PC-3 (cell line): ENCODE measurements at places on chromosomes 5 and 9.

DNA sequence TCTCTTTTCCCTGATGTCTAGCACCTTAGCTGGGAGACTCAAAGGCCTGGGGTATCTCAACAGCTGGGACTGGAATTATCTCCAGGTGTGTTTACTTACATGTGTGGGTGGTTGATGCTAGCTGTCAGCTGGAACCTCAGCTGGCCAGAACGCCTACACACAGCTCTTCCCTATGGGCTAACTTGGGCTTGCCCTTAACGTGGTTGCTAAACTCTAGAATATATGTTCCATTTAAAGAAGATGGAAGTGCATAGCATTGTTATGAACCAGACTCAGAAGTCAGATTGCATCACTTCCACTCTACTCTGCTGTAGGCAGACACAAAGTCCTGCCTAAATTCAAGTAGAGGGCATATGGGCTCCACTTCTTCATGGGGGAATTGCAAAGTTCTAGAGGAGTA, 29.3 kb downstream of the SGCD start:
- no peak for DNase-seq
- no peak overlapping the region for H3K4me3 ChIP-seq
- no peaks in the 10 kb centered on the region for H3K4me1 ChIP-seq
- no peaks in the 10 kb centered on the region for H3K27me3 ChIP-seq
- no peaks in the 10 kb centered on the region for H3K36me3 ChIP-seq
- H3K27ac ChIP-seq: no peak overlapping the region

GRCh38 chr5:42467981-42468524, 44.8 kb downstream of the GHR start:
- DNase-seq: no peak
- no peaks in the 10 kb centered on the region for H3K27me3 ChIP-seq
- H3K4me1 ChIP-seq: no peaks in the 10 kb centered on the region
- no peak overlapping the region for H3K4me3 ChIP-seq

DNA sequence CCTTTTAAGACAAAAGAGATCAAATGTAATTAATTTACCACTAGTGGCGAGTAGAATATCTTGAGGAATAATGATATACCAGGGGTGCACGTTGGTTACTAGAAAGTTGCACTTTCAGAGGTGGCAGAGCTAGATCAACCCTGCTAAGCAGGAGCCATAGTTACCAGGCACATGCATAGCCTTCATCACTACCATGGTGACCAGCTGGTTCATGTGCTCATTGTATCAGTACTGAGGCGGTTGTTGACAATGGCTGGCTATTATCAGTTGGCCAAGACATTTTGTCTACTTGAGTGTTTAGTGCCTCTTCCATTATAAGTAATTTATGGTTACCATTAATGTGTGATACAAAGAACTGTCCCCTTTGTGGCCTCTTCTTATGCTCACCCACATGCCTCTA, 201.2 kb downstream of the FGF10 start:
- no peaks in the 10 kb centered on the region for H3K27me3 ChIP-seq
- no peak overlapping the region for H3K27ac ChIP-seq
- no peaks in the 10 kb centered on the region for H3K36me3 ChIP-seq

GRCh38 chr5:159510282-159510681, 180.0 kb upstream of the IL12B start:
- H3K27me3 ChIP-seq: no peaks in the 10 kb centered on the region
- peak overlapping the region; percentile 57 for H3K27ac ChIP-seq
- peak; percentile 83 for DNase-seq
- H3K36me3 ChIP-seq: no peaks in the 10 kb centered on the region
- H3K4me1 ChIP-seq: peaks cover 47% of the 10 kb centered on the region
- H3K4me3 ChIP-seq: no peak overlapping the region

DNA sequence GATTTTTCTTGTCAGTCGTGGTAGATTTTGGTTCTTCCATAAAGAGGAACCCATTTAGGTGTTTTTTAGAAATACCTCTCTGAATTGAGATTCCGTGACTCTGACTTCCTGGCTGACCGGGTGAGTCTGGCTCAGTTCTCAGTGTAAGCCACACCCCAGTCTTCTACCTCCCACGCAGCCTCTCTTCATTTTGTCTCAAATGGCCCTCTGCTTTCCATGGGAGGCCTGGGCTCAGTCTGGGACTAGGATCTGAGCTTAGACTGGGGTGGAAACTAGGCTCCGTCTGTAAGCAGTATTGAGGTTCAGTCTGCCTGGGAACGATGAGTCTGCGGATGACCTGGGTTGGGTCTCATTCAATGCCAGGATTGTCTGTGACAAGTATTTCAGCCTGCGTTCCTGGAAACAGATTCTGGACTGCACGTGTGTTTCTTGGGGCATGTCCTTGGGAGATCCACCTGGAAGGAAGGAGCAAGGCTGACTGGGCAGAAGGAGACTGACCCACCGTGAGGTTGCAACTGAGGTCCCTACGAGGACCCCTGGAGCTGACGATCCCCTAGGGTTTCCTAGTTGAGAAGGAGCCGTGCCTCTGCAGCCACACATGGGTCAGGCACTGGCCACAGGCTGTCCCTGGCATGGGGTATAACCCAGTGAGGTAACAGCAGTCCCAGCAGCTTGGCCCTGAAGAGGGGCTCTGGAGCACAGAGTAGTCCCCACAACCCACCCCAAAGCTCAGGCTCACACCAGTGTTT, 12.4 kb upstream of the CRB2 start:
- no peaks in the 10 kb centered on the region for H3K27me3 ChIP-seq
- H3K27ac ChIP-seq: no peak overlapping the region
- H3K36me3 ChIP-seq: no peaks in the 10 kb centered on the region
- H3K4me3 ChIP-seq: no peak overlapping the region

DNA sequence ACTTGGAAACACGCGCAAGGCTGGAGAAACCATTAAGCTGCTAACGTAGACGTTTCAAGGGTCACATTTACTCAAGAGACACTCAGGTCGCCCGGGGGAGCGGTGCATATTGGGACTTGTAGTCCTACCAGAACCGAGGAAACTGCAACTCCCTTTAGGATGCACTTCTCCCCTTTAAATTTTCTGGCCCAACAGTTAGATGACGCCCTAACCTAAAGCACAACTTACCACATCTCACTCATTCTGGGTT, 384 bp upstream of the DMXL1 start:
- peaks cover 11% of the 10 kb centered on the region for H3K4me1 ChIP-seq
- H3K27me3 ChIP-seq: no peaks in the 10 kb centered on the region
- peak overlapping the region; percentile 77 for H3K27ac ChIP-seq
- H3K36me3 ChIP-seq: no peaks in the 10 kb centered on the region
- peak overlapping the region; percentile 98 for H3K4me3 ChIP-seq

DNA sequence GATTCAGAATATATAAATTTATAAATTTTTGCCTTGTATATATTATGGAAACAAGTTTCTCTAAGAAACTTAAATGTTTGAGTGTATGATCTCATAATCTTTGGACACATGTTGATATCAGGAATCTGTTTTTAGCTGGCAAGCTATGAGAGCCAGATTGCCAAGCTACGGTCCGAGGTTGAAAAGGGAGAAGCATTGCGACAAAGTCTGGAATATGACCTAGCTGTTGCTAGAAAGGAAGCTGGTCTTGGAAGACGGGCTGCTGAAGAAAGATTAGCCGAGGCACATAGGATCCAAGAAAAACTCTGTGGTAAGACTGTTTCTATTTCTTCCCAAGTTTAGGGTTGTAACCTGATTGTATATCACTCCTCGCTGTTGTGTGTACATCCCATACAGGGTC, 25.9 kb downstream of the CCDC171 start:
- H3K36me3 ChIP-seq: no peaks in the 10 kb centered on the region
- no peak for DNase-seq
- H3K4me3 ChIP-seq: no peak overlapping the region
- no peaks in the 10 kb centered on the region for H3K4me1 ChIP-seq

DNA sequence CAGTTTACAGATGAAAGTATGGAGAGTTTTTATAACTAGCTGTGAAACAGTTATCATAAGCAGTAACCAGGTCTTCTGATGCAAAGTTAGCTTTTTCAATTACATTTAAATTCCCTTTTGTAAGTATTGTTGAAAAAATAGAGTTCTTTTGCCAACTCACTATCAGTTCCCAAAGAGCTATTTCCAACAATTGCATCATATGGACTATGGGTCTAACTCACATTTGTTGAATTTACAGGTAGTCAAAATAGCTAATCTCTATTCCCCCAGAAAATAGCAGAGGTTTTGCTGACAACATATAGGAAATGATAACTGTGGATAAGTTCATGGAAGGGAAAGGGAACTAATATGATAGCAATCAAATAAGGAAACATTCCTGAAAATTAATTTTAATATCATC, 1.4 kb downstream of the SPINK1 start:
- H3K27ac ChIP-seq: no peak overlapping the region
- no peak overlapping the region for H3K4me3 ChIP-seq
- H3K27me3 ChIP-seq: no peaks in the 10 kb centered on the region
- no peaks in the 10 kb centered on the region for H3K36me3 ChIP-seq

DNA sequence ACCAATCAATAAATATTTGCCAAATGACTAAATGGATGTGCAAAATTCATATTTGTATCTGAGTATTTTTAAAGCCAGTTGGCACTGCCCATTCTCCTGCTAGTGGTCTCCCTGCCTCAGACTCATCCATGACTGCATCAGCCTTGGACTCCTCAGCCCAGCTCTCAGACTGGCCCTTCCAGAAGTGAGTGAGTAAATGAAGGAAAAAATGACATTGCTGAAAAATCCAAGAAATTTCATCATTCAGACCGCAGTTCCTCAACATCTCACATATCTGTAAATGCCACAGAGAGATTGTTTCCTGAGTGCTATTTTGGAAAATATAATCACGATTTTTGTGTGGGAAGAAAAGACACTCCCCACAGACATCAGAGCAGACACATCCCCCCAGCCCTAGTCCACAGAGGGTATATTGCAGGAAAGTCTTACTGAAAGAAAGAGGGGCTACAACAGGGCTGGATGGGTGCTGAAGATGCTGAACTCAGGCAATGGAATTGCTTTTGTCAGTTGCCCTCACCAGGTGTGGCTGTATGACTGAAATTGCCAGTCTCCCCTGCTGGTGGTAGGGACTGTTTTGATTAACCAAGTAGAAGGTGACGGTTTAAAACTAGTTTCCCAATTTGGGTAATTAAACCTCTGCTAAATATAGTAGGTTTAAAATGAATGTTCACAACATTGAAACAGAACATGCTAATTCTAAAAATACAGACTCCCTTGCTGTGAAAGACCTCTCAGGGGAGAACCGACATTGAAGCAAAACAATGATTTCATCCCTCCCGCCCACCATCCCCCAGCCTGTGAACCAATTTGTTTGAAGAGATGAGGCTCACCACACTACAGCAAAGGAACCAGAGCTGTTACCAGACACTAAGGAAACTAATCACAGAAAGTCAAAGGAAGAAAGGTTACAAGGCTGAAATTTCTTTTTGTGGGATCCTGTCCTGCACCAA, 158.8 kb downstream of the DEPDC1B start:
- H3K27me3 ChIP-seq: peaks cover 13% of the 10 kb centered on the region
- no peak overlapping the region for H3K4me3 ChIP-seq
- no peak for DNase-seq
- no peak overlapping the region for H3K27ac ChIP-seq

DNA sequence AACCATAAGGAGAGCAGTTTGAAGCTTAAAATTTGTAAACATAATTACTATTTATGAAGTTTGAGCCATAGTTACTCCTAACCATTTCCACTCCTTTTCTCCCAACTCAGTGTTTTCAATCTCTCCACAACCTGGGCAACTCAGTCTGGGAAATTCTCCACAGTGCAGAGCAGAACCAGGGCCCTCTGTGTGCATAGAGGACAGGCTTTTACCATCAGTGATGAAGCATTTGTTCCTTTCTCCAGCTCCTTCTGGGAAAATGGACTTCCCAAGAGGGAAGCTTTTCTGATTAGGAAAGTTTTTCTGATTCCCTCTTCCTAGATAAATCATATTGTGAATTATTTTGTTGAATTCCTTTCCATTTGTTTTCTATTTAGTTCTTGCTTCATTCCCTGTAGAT, 132.3 kb upstream of the MPDZ start:
- H3K27ac ChIP-seq: no peak overlapping the region
- no peak overlapping the region for H3K4me3 ChIP-seq
- no peaks in the 10 kb centered on the region; the same call in 1 of the 2 replicates for H3K4me1 ChIP-seq
- no peaks in the 10 kb centered on the region for H3K36me3 ChIP-seq

GRCh38 chr9:124291801-124292396, 34.1 kb downstream of the NEK6 start:
- no peak for DNase-seq
- no peaks in the 10 kb centered on the region for H3K27me3 ChIP-seq
- no peak overlapping the region for H3K4me3 ChIP-seq
- no peak overlapping the region for H3K27ac ChIP-seq

DNA sequence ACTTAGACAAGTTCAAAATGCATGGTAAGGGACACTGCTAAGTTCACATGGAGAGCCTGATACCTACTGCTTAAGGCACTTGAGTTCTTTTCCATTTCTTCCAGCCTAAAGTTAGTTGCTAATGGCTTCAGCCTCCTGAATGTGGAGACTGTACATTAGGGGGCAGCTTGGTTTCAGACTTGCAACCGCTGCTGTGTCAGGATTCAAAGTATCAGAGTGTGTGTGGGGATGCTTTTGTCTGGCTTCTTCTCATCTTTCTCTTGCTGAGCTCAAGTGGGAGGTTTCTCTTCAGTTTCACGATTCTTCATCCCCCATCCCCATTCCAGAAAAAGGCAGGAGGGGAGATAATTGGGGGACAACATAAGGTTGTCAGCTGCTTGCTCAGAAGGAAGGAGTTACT, 49.4 kb downstream of the ATP10B start:
- H3K36me3 ChIP-seq: no peaks in the 10 kb centered on the region
- H3K27me3 ChIP-seq: no peaks in the 10 kb centered on the region
- H3K4me3 ChIP-seq: no peak overlapping the region
- no peak for DNase-seq

DNA sequence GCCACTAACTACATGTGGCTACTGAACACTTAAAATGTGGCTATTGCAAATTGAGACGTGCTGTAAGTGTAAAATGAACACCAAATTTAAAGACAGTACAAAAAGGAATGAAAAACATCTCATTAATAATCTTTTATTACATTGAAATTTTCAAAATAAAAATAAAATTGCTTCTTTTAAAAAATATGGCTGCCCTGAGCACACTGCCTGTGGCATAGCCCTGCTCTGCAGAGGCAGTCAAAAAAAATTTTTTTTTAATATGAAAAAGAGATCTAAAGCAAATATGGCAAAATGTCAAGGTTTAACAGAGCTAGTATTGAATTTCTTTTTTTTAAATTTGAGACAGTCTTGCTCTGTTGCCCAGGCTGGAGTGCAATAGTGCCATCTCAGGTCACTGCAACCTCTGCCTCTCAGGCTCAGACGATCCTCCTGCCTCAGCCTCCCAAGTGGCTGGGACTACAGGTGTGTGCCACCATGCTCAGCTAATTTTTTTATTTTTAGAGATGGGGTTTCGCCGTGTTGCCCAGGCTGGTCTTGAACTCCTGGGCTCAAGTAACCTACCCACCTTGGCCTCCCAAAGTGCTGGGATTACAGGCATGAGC, 25.6 kb downstream of the CARNMT1 start:
- no peaks in the 10 kb centered on the region for H3K36me3 ChIP-seq
- no peak overlapping the region for H3K27ac ChIP-seq
- no peak overlapping the region for H3K4me3 ChIP-seq
- no peaks in the 10 kb centered on the region for H3K27me3 ChIP-seq
